ENCODE measurements at places on chromosomes 2 and 18. TPM values are rescaled to one million over a fixed set of nuclear protein-coding genes. Genes with fewer than 3 reads are reported as not detected.

MYL1 gene
- total RNA-seq: not detected

WNT10A gene
- 3.5 TPM for total RNA-seq

PPP1R1C gene
- not detected for total RNA-seq

SERPINB13 gene
- not detected for total RNA-seq

TAF4B gene
- total RNA-seq: 9.5 TPM

STPG4 gene
- 1.3 TPM for total RNA-seq

MAPRE3 gene
- total RNA-seq: 15.7 TPM

FNDC4 gene
- total RNA-seq: 2.6 TPM

SLC9A4 gene
- not detected for total RNA-seq

ANKRD62 gene
- not detected for total RNA-seq

FAM237A gene
- total RNA-seq: not detected

C2orf80 gene
- not detected for total RNA-seq

EVA1A gene
- 15.1 TPM for total RNA-seq

SIX2 gene
- total RNA-seq: not detected

IL18R1 gene
- 22.4 TPM for total RNA-seq

RPS27A gene
- 1,106 TPM for total RNA-seq

MROH2A gene
- total RNA-seq: 0.27 TPM

SCYGR1 gene
- total RNA-seq: not detected

RUFY4 gene
- total RNA-seq: 3.1 TPM

POTEJ gene
- not detected for total RNA-seq

TLK1 gene
- 100.0 TPM for total RNA-seq

STEAP3 gene
- total RNA-seq: 0.98 TPM

ATP5F1A gene
- 278 TPM for total RNA-seq

NYAP2 gene
- total RNA-seq: 0.14 TPM

TMEM178A gene
- 0.94 TPM for total RNA-seq

XDH gene
- not detected for total RNA-seq

SYT4 gene
- total RNA-seq: not detected

CCDC85A gene
- total RNA-seq: 0.34 TPM

UGT1A7 gene
- total RNA-seq: not detected

NT5DC4 gene
- total RNA-seq: 0.28 TPM

CEP192 gene
- 32.1 TPM for total RNA-seq

IL1R2 gene
- 24.5 TPM for total RNA-seq

SEMA4C gene
- 66.4 TPM for total RNA-seq

M1AP gene
- total RNA-seq: 0.43 TPM

TP53I3 gene
- total RNA-seq: 9.4 TPM

KRTCAP3 gene
- 2.2 TPM for total RNA-seq

MBOAT2 gene
- total RNA-seq: 25.2 TPM

All from spleen (tissue), 13 donors.